ENCODE measurements at places on chromosomes 4 and X.

DNA sequence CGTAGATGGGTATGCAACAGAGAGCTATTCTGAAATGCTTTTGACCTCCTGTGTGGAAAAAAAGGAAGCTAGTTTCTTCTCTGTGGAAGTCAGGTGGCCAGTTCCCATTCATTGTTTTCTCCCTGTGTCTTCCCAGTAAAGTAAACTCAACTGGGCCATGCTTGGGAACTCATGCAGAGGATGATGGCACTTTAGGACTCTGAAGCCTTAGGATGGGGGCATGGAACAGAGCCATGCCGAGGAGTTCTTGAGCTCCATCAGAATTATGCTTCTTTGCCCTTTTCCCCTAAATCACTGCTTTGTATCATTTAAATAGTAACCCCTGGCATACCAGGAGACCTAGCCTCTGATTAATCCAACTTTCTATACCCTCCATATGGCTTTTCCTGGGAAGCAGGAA lies 3.2 kb downstream of the TMEM164 start:
- DNase-seq, result no peak

GRCh38 chr4:145035494-145036136 lies 62.4 kb downstream of the ANAPC10 start:
- DNase-seq, result no peak

DNA sequence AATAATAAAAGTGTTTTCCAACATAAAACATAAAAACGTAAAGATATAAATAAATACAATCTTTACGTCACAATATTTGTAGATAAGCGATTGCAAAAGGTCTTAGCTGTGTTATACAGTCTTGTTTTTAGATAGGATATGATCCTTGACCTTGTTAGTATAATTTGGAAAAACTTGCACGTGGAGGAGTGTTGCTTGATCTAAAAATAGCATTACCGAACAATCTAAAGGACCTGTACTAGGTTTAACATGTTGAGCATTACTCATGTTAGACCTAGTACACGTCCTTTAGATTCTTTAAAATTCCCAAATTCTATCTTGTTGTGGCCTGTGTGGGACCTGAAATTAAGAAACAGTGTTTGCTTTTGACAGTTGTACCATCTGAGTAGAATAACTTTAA lies 1.6 kb downstream of the METAP1 start:
- DNase-seq, result no peak

DNA sequence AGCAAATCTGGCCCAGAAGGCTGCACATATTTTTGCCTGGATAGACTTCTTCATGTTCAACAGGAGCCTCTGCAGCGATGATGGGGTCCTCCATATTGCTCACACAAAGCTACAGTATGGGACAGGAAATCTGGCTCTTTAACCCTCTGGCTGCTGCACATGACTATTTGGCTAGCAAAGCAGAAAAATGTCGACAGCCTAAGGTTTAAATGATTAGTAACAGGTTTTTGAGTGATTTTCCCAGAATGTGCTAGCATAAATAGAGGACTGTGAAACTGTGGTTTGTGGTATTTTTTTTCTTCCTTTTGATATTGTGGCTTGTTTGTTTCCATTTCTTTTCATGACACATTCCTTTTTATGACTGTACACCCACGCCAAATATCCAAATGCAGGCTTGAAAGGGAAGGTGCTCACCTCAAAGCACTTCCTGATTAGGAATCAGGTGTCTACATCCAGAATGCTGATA lies 120.2 kb upstream of the GK2 start:
- no peak for DNase-seq

Measured in brain microvascular endothelial cell (primary cell).